OCI-M1 (cell line): ENCODE measurements at places on chromosomes 16 and 17.
A peak's percentile ranks its signal among the peaks of the same experiment; 100 is the strongest.

DNA sequence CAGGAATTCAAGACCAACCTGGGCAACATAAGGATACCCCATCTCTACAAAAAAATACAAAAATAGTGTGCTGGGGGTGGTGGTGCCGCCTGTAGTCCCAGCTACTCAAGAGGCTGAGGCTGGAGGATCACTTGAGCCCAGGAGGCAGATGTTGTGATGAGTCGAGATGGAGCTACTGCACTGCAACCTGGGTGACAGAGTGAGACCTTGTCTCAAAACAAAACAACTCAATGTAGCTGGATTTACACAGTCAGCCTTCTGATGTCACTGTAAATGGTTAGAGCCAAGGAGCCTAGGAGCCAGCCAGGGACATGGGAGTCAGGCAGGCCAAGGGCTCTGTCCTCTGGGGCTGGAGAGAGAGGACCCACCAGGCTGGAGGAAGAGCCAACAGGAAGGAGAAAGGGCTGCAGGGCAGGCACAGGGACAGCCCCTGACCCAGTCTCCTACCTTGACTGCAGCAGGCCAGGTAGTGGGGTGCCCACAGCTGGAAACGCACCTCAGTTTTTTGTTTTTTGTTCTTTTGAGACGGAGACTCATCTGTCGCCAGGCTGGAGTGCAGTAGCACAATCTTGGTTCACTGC, 8.4 kb downstream of the CDIPT start:
- DNase-seq: no peak

DNA sequence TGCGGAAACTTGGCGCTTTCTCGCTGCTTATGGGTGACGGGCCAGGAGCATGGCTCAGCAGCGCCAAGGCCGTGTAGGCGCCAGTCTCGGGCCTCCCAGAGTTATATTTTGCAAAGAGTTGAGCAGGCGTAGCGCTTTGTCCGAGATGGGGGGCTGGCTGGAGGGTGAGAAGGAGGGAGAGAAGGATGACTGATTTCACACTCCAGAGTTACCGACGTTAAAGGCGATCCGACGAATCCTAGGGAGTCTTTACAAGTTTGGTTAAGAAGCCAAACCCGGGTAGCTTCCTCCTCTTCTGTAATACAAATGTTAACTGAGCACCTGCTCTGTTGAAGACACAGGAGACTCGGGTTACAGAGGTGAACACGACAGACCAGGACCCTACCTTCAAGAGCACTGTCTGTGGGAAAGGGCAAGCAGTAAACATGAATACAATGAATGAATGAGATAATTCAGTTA, 782 bp downstream of the POLR2A start:
- no peak for DNase-seq

GRCh38 chr17:78834571-78834970, 6.0 kb downstream of the USP36 start:
- no peak for DNase-seq

GRCh38 chr16:84638231-84638806, 10.0 kb upstream of the KLHL36 start:
- no peak for DNase-seq

DNA sequence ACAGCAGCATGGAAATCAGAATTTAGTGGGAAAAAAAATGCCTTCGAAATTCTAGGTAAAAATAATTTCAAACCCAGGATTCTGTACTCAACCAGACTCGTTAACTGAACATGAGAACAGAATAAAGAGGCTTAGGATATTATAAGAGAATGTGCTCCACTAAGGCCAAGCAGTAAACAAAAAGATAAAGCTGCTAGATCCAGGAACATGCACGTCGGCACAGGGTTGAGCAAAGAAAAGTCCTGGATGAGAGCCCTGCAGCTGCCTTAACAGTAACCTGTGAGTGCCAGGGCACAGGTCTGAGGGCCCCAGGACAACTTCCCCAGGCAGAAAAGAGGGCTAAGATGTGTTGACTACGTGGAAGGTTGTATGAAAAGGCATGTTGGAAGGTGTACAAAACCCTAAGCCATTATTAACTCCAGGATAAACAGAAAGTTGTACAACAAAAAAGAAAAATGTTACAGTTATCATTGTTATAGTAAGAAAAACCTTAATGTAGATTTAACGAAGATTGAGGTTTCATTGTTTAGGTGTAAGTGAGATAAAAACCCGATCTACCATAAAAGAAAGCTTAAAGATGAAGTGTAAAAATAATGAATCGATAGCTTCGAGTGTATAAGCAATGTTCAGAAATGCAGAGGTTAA, 42.3 kb upstream of the RBFOX3 start:
- no peak for DNase-seq

- peak; percentile 76 for DNase-seq
These were observed 89.8 kb downstream of the KATNIP start for GRCh38 chr16:27639561-27640276.

GRCh38 chr16:83826146-83826913, 18.6 kb downstream of the HSBP1 start:
- peak; percentile 84 for DNase-seq

GRCh38 chr16:69039333-69039941, 66.0 kb upstream of the HAS3 start:
- no peak for DNase-seq

DNA sequence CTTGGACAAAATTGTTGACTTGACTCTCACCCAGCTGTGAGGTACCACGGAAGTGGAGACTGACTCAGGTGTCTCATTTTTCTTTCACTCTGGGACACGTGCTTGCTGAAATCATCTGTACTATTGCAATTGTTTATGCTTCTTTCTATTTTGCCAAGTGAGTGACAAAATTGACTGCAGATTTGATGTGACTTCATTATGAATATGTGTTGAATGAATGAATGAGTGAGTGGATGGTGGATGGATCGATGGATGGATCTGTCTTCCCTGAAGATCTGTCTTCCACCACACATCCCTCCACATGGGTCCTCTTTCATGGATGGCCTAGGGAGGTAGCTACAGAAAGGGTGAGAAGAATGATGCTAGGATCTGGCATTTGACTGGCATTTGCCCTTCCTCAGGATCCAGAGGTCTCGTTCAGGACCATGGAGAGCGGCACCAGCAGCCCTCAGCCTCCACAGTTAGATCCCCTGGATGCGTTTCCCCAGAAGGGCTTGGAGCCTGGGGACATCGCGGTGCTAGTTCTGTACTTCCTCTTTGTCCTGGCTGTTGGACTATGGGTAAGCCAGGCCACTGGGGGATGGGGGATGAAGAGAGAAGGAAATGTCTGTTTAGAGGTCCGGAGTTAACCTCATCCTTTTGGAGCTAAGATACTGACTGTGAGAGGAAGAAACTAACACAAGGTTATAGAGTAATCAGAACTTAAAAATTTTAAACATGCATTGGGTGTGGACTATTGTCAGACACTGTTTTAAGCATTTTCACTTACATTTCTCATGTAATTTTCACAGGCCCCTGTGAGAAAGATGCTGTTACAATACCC, 12.7 kb downstream of the SLC5A11 start:
- peak; percentile 79 for DNase-seq
